ENCODE measurements at places on chromosomes 4 and X.

DNA sequence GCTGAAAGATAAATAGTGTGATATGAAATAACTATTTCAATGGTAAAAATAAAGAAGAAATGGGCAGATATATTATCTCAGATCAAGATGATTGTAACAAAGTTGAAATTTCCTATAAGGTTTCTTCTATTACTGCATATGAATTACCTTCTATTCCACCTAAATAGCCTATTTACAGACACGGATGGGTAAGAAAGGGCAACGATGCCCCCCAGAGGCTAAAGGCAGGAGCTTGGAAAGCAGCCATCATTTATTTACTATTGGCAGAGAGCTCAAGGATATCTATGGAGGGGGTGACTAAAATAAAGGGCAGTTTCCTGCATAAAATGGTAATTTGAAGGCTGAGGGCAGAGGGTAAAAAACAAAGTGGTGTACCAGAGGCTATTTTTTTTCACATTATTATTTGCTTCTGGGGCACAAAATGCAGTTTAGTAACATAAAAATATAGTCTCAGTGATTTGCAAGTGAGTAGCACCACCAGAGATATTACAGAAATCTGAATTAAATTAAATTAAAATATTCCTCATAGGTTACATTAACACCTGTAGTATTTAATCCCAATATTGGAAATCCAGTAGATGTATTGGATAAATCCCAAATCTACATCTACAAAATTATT lies 123.1 kb downstream of the BTC start:
- peak; percentile 5 for DNase-seq

- DNase-seq, result no peak
These were observed 90.8 kb downstream of the FNIP2 start for GRCh38 chr4:158859661-158860060.

- no peak for DNase-seq
These were observed 1.8 kb downstream of the ARHGAP4 start for GRCh38 chrX:153924149-153924861.

GRCh38 chrX:142977128-142977914 lies 48.4 kb upstream of the SPANXN4 start:
- DNase-seq, result no peak

DNA sequence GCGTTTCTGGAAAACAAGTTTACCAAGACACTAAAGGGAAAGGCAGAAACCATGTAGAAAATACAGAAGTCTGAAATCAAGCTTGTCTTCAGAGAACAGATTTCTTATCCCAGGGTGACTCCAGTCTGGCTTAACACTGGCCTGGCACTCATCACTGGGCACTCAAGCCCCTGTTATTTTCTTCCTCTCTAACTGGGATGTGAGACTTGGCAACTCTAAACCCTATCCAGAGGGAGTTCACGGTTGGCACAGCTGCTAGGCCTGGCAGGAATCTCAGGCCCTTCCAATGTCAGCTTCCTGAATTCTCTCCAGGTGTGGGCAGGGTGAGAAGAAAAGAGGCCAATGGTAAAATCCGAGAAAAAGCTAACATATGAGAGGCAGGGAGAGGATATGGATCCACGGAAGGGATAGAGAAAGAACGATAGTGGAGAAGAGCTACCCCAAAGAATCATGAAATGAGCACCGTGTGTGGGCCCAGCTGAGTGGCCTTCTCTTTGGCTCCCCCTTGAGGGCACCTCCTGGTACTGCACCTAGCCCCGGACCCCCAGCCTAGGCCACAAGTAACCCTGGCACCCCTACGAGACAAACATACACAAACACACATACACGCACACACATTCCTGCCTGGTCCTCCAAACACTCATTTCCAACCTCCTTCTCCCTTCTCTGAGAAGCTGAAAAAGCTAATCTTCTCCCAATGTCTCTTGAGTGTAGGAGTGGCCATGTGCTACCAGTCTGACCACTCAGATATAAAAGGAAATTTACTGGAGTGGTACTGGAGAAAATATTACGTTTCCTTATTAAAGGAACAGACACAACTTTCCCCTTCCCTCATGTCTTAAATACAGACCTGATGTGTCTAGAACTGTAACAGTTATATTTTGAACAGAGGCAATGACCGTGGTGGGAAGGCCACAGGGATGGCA lies 16.6 kb upstream of the PTCHD1 start:
- DNase-seq, result no peak

DNA sequence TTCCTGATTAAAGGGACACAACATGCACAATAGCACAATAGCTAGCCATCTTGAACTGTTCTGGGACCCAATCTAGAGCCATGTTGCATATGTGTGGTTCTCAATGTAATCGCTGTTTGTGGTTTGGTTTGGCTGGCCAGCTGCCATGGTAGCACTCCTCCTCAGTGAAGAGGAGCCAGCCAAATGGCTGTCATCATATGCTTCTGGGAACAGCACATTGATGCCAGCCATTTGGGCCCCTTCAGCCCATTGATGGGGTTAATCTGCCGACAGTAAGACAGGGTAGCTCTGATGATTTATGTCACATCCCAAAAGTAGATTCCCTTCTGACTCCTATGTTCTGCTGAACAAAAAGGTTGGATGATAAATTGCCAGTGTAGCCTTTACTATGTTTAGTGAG lies 48.5 kb downstream of the AWAT2 start:
- no peak for DNase-seq

GRCh38 chrX:119693040-119693995 lies at the start of gene SEPTIN6:
TSS of gene SEPTIN6 (minus strand) at chrX:119693168. CDS start at chrX:119693105, 63 bp downstream.
- DNase-seq, result peak; percentile 70

DNA sequence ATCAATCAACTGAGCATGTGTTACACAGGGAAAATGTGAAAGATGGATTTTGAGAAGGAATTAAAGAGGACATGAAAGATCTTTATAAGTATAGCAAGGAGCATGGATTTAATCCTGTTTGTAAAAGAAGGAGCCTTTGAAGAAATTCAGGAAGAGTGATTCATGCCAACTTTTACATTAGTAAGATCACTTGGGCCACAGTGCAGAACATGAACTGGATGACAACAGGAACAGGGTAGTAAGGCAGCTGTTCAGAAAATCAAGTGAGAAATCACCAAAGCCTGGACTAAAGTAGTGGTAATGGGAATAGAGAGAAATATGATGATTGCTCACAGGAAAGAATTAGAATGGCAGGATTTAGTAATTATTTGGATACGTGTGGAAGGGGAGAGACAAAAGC lies 265.7 kb upstream of the PCDH7 start:
- no peak for DNase-seq

DNA sequence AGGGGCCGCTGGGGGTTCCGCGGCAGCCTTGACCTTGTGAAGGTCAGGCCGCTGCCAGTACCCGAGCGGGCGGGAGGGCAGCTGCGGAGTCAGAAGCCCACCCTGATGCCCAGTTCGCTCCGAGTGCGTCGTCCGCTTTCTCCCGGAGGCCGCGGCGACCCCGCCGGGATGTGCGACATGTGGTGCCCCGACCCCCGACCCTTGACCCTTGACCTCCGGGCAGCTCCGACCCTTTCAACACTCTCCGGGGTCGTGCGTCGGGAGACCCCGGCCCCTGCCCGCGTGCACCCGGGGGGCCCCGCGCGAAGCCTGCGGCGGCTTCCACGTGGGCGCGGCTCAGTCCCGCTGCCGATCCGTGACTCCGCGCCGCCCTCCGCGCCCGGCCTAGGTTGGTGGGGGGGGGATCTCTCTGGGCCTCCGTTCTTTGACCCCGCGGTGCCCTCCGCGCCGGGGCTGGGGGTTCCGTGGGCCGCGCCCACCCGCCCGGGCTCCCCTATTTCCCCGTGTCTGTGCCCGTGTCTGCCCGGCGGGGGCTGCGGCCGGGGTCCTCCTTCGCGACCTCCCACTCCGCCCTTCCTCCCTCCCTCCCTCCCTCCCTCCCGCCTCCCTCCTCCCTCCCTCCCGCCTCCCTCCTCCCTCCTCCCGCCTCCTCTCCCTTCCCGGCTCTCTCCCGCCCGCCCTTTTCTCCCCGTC lies 609 bp upstream of the SLC25A6 start:
- no peak for DNase-seq

GRCh38 chr4:22471419-22471818 lies 44.4 kb downstream of the ADGRA3 start:
- DNase-seq, result no peak

DNA sequence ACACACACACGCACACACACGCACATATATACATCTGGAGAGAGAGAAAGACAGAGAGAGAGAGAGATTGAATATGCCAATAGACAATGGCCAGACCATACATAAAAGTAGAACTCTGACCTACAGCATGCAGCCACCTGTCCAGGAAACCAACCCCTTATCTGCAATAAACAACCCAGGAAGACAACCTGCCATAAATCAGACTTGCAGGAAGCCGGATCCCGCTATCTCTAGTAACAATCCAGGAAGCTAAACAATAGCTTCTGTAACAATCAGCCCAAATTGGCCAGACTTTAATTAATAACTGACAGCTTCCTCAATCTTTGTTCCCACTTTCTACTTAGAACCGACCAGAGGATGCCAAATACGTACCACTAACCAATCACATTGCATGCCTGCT lies 173.2 kb downstream of the LDB2 start:
- no peak for DNase-seq

DNA sequence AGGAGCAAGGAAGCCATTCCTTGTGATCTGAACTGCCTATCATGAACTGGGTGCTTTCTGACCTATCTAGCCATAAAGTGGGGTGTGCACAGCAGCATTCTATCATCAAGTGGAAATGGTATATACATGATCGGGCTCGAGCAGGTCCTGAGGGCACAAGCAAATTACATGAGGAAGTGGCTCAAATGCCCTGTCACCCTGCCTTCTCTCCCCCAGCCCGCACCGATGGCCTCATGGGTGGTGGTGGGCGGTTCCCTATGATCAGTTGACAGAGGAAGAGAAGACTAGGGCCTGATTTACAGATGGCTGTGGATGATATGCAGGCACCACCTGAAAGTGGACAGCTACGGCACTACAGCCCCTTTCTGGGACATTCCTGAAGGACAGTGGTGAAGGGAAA lies 46.3 kb upstream of the BCLAF3 start:
- DNase-seq, result no peak

DNA sequence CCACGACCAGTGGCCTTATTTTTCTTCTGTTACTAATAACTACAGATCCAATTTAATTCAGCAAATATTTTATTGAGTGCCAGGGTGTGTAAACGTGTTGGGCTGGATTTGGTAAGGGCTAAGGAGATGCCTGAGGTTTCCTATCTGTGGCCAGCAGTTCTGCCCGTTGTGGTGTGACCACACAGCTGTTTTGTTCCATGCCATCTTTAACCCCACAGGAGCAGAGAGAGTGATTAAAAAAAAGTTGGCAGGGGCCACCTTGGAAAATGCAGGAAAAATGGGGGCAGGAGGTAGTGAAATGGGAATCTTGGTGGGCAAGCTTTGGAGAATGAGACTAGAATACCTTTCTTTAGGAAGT lies 1.1 kb downstream of the PLAC8 start:
- DNase-seq, result no peak

- DNase-seq, result no peak
These were observed 47.0 kb upstream of the SCOC start for GRCh38 chr4:140326395-140326993.

DNA sequence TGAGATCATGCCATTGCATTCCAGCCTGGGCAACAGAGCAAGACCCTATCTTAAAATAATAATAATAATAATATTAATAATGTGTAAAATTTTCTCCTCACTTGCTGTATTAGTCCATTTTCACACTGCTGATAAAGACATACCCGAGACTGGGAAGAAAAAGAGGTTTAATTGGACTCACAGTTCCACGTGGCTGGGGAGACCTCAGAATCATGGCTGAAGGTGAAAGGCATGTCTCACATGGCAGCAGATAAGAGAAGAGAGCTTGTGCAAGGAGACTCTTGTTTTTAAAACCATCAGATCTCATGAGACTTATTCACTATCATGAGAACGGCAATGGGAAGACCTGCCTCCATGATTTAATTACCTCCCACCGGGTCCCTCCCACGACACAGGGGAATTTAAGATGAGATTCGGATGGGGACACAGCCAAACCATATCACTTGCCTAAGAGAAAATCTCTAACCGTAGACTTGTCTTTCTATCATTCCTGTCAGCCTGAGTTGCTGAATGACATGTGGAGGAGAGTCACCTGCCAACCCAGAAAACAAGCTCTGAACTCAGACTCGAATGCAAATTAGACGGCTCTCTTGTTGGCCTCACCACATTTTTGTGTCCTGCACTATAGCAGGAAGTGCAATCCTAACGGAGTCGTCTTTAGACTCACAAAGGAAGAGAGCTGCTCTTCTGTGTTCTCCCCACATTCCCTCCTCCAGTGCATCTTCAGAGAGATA lies 51.9 kb upstream of the DCTD start:
- no peak for DNase-seq

- DNase-seq, result no peak
These were observed 53.3 kb downstream of the RGS12 start for GRCh38 chr4:3346146-3346545.

DNA sequence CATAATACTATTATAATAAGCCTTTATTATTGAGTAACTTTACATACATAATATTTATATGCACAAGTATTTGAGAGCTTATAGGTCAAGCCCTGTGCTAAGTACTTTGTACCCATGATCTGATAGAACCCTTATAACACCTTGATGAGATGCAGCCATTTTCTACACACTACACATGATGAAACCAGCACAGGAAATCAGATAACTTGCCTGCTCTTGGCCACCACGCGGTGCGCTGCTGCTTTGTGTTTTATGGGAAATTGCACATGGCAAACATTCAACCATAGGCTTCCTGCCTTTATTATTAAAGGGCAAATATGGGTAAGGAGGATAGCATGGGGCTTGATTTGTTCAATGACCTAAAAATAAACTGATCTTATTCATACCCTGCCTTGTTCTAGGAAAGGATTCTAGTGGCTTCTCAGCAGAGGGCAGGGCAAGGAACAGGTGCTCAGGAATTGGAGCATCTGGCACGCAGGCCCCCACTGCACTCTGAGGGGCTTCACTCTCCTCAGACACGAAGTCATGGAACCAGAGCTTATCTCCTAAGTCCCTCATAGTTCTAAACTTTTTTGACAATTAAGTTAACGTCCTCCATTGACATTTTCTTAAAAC lies 31.6 kb upstream of the NAP1L5 start:
- DNase-seq, result no peak

- no peak for DNase-seq
These were observed at the start of gene XPNPEP2 for GRCh38 chrX:129738466-129739308. TSS of gene XPNPEP2 (plus strand) at chrX:129738979. CDS start at chrX:129739214, 235 bp downstream.

Data from stimulated activated CD4-positive, alpha-beta T cell treated with anti-CD3 and anti-CD28 coated beads, Interleukin-15, amount 100 ng/mL, for 1 hour (primary cell).